ENCODE measurements at places on chromosomes 3 and 15.
A peak's percentile ranks its signal among the peaks of the same experiment; 100 is the strongest.

- no peak for DNase-seq
Measured at GRCh38 chr3:67362686-67363085, 291.7 kb downstream of the SUCLG2 start.

GRCh38 chr3:156888176-156888575 is 62.0 kb downstream of the LEKR1 start:
- DNase-seq = no peak

DNA sequence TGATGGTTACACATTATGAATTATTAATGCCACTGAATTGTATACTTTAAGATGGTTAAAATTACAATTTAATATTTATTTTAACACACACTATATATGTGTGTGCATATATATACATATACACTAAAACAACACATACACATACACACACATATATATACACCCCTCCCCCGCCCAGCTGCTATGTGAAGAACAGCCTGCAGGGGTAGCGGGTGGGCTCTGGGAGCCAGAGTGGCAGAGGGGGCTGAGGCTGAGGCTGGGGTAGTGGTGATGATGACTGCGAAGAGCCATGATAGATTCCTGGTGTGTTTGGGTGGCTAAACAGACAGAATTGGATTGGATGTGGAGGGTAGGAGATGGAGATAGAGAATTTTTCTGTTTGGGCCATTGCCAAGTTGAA is 39.4 kb upstream of the APEH start:
- no peak for DNase-seq

GRCh38 chr3:12299026-12299425 is 10.2 kb downstream of the PPARG start:
- DNase-seq = no peak

DNA sequence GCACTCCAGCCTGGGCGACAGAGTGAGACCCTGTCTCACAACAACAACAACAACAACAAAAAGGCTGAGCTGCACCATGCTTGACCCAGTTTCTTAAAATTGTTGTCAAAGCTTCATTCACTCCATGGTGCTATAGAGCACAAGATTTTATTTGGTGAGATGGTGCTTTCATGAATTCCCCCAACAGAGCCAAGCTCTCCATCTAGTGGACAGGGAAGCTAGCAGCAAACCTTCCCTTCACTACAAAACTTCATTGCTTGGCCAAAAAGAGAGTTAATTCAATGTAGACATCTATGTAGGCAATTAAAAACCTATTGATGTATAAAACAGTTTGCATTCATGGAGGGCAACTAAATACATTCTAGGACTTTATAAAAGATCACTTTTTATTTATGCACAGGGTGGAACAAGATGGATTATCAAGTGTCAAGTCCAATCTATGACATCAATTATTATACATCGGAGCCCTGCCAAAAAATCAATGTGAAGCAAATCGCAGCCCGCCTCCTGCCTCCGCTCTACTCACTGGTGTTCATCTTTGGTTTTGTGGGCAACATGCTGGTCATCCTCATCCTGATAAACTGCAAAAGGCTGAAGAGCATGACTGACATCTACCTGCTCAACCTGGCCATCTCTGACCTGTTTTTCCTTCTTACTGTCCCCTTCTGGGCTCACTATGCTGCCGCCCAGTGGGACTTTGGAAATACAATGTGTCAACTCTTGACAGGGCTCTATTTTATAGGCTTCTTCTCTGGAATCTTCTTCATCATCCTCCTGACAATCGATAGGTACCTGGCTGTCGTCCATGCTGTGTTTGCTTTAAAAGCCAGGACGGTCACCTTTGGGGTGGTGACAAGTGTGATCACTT is 2.0 kb downstream of the CCR5 start:
- DNase-seq = peak; percentile 37

GRCh38 chr3:124207873-124208485 is 216.1 kb upstream of the ROPN1 start:
- no peak for DNase-seq

All from fibroblast of mammary gland (primary cell).